ENCODE measurements at places on chromosomes 7 and 10.

DNA sequence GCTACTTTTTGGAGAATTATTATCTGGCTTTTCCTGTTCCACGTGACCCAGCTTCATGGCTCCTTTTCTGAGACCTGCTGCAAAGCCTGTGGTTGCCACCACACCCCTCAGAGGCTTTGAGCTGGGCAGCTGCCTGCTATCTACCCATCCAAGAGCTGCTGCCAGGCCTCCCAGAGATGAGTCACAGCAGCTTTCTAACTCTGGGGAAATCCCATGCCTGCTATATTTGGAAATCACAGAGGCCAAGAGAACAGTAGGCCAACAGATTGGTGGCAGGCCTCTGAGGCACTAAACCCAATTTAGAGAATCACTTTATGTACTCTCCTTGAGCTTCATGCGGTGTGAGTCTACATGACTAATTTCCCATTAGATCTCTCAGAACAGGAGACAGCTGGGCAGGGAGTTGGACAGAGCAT is 35.2 kb downstream of the SGCE start:
- ATAC-seq = peak; percentile 98

- no peak for ATAC-seq
These were observed 442.9 kb downstream of the AUTS2 start for GRCh38 chr7:70040970-70041766.

DNA sequence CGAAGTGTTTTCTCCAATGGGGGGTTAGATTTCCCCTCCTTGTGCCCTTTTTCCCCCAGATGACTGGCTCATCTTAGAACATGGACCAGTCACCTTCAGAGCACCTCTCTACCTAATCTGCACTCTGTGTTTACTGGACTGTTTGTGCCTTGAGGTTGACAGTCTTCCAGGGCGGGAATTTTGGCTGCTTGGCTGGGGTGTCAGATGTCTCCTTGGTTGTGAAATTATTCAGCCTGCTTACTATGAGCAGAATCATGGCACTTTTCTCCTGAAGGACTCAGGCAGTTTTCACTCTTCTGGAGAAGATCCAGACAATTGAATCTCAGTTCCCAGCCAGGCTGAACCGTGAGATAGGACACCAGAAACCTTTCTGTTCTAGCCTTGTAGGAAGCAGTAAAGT is 60.3 kb upstream of the NFKB2 start:
- ATAC-seq = no peak

- ATAC-seq = no peak
These were observed 421.7 kb upstream of the NUPR2 start for GRCh38 chr7:56537952-56538351.

All from stimulated activated memory B cell treated with anti-CD40 and anti-IgM and Interleukin-4, amounts not matched to agents 10 μg/mL and 1 μg/mL and 100 μg/mL, for 72 hours (primary cell).